ENCODE measurements at places on chromosomes 2 and 18.

DNA sequence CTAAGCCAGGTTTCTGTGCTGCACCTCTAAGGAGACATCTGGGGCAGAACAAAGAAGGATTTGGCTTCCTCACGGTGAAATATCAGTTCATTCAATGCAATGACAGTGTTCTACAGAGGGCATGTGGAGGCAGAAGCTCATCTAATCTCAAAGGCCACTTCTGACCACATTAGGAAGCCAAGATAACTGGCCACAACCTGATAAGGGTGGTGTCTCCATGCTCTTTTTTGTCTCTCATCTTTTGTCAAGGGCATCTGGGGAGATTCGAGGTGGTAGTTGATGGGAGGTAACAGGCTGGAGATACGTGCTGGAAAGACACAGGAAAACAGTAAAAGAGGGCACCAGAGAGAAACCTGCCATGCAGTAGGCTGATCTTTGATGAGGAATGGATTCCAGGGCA lies 303.9 kb downstream of the LRATD1 start:
- no peak for DNase-seq

GRCh38 chr2:128467321-128467969 lies 148.8 kb upstream of the HS6ST1 start:
- DNase-seq: no peak

DNA sequence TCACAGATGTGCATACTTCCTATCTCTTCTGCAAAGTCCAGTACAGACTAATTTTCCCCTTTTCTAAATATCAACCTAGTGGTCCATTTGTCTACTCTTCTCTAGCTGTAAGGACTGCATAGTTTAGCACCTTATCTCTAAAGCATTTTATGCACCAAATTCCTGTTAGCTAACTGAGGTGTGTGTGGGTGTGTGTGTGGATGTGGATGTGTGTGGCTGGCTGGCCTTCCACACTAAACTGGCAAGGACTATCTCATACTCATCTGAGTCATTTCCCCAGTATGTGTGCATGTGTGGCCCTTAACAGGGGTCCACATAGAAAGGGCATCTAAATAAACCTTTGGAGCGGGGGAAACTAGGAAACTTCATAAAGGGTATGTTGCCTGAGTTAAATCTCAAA lies 139.6 kb downstream of the TTC32 start:
- DNase-seq: no peak

GRCh38 chr2:52312486-52312885 lies 1280.6 kb upstream of the NRXN1 start:
- no peak for DNase-seq

- DNase-seq: no peak
Measured at GRCh38 chr18:55878224-55878623, 290.2 kb upstream of the TCF4 start.

DNA sequence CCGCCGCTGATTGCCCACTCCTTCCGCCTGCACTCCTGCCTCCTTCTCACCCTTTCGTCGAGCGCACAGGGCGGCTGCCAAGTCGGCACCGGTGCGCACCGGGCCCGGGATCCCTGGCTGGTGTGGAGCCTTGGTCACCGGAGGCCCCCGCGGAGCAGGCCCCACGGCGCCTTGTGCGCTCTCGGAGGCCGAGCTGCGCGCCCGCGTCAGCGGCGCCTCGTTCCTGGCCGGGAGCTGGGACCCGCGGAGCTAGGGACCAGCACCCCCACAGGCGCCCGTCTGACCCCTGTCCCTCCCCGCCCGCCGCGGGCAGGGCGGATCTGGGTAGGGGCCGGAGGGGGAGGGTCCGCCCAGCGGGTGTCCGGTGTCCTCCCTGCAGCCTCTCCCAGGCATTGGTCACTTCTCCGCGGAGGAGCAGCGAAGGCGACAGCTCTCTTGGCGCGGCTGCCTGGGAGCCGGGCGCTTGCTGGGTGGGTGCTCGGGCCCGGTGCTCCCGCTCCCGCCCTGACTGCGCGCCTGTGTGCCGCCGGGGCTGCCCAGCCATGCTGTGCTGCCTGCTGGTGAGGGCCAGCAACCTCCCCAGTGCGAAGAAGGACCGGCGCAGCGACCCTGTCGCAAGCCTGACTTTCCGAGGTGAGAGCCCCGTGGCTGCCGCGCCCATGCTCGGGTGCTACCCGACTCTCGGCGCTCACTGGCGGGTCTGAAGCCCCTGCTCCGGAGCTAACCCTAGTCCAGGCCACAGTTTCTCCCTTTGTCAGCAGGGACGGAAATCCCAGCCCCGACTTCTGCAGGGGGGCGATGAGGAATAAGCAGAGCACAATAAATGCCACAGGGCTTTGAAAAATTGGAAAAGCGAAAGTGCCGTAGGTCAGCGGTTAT lies 13.2 kb downstream of the DYSF start:
- DNase-seq: no peak

DNA sequence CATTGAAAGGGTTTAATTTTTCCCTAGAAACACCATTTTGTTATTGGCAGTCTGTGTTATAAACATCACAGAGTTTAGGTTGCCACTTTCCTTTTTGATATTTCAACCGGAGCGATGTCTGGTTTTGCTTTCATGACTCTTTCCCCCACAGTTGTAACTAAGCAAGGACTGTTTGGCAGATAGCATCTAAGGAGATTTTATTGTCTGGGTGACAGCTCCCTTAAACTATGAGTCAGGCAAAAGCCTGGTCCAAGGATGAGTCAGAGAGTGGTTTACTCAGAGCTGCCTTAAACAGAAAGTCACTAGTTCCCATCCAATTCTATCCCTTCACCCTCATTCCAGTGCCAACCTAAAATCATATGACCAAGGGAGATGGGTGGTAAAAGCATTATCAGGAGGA lies 341.6 kb upstream of the VWC2L start:
- no peak for DNase-seq

GRCh38 chr2:45897842-45898241 lies 246.4 kb downstream of the PRKCE start:
- no peak for DNase-seq

DNA sequence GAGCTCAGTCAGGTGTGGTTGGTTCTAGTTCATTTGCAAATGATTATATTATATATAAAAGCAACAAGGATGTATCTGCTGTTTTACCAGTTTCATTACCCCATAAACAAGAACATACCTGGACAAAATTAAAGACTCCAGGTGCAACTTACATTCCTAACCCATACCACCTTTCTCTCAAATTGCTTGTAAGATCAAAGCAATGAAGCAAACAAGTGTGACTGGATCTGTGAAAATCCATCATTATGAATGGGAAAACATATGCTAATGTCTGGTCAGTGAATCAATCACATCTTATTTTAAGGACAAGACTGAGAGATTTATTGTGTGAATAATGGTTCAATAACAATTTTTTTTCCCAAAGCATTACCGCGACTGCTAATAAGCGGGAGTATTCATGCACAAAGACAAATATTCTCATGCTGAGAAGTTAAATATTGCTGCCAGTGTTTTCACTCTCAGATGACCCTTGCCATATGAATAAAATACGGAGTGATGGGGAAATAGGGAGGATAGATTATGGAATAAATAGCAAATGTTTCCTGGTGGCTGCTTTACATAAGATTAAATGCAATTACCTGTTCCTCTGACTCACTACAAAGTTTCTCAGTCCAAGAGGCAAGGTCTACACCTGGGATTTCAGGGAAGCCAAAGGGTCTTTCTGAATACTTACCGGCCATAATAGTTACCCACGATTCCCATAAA lies 59.3 kb downstream of the WDR75 start:
- no peak for DNase-seq

DNA sequence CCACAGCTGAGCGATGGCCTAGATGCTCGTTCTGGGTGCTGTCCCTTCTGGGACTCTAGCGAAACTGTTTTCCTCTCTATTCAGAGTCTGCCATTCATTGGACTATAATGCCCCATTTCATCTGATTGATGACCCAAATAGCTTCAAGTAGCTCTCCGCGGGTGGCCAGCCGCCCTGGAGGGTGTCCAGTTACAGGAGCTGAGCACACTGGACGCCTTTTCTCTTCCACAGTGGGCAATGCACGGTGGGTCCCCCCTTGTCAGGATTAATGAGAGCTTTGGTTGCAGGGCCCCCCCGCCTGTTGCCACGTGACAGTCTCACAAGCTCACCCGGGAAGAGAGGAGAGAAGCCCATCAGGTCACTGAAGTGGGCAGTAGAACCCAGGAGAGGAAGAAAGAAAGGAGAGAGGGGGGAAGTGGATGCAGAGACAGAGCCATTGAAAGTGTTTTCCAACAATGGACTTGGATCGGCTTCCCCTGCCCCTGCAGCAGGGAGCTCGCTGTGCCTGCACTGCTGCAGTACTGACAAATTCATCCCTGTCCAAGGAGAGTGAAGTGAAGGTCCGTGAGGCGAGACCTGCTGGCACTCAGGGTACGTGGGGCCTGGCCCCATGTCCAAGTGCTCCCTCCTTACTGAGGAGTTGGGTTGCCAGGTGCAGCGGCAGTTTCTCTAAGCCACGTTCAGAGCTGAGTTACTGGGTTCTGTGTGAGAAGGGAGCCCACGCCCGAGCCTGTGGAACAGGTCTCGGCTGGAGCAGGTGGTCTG lies 44.8 kb downstream of the DIPK1C start:
- DNase-seq: no peak

GRCh38 chr2:67289921-67290371 lies 107.2 kb upstream of the ETAA1 start:
- DNase-seq: no peak

DNA sequence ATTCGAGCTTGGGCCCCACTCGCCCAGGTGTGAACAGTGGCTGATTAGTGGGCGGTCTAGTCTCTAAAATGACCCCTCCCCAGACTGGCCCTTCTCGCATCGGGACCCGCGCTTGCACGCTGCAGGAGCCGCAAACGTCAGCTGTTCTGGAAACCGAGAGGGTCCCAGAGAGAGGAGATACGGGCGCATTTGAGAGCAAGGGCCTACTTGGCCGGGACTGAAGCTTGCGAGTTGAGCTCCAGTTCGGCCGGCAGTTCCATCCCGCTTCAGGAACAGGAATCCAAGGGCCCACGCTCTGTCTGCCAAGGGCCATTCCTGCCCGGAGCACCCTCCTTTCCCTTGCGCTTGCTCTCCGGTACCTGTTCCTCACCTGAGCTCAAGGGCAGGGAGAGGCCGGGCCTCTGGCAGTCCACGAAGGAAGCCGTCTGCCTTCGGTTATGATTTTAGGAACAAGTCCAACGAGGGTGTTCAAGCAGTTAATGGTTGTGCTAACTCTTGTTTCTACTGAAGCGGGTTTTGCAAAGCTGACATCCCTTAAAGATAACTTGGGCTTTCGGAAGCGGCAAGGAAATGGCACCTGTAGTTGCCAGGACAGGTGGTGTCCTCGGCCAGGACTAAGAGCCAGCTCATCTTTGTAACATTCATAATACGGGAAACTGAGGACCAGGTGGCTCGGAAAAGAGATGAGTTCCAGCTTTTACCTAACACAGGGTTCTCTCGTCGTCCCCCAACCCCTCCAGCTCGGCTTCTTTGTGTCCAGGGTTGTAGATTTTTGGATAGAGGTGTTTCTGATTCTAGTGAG lies 3.9 kb upstream of the DLX1 start:
- peak; percentile 27 for DNase-seq

- DNase-seq: no peak
Measured at GRCh38 chr2:148887350-148888002, 12.4 kb downstream of the KIF5C start.

- no peak for DNase-seq
Measured at GRCh38 chr2:238898534-238899281, 50.8 kb downstream of the TWIST2 start.

DNA sequence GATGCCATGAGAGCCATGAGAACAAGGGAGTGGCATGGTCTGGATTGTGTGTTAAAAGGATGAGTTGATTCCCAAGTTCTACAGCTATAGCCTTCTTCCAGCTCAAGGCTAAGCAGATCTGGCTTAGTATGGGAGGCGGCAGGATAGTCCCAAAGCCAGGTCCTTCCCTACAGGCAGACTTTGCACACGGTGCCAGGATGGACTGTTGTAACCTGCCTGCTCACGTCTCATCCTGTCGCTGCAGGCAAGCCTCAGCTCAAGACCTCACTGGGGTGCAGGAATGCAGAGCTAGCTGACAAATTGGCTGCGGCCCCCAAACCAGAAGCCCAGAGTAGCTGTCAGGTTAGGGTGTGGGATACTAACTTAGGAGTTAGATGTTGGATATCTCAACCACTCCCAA lies 28.8 kb upstream of the IGFBP5 start:
- DNase-seq: no peak

- DNase-seq: no peak
Measured at GRCh38 chr2:20113986-20114938, 62.8 kb upstream of the LAPTM4A start.

DNA sequence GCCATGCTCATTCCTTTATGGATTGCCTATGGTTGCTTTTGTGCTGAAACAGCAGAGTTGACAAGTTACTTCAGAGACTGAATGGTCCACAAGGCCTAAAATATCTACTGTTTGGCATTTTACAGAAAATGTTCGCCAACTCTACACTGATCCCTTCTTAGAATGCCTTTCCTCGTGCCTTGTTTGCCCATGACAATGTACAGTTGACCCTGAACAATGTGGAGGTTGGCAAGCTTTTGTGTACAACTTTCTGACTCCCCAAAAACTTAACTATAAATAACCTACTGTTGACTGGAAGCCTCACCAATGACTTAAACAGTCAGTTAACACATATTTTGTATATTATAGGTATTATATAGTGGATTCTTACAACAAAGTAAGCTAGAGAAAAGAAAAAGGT lies 361.4 kb downstream of the EPHA4 start:
- no peak for DNase-seq

DNA sequence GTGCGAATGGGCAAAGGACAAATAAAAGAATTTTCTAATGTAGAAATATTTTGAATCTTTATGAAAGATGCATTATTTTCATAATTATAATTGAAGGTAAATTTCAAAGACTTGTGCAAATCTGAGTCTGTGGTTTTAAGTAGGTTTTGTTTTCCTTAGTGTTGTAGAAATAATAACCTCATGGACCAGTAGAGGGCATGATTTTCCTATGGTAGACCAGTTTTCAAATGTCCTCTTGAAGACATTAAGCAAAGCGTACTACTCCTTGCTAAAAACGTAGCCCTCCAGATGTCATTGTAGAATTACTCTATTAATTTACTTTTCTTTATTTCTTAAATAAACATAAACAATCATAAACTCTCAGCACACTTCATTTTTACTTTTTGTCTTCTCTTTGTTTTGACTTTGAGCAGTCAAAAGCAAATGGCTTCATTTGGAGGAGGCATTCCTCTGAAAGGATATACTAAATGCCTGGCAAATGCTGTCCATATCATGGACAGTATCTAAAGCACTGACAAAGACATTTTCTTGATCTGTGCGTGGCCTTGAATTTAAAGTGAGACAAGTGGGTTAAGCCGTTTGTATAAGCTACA lies 85.8 kb upstream of the FAM237A start:
- no peak for DNase-seq

DNA sequence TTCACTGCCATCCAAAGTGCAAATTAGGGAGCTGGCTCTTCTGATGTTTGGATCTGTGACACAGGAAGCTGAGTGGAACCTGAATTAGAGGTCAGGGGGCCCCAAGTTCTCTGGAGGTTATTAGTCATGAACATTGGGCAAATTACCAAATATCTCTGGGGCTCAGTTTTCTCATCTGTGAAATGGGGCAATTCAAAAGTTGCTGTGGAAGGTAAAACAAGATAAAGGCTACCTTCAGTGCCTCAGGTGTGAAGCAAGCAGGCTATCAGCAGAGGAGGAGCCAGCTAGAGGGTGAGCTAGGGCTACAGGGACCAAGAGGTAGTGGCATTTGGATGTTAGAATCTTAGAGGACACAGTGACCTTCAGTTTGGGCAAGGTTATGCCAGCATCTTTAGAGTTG lies 89.4 kb upstream of the FAM136A start:
- DNase-seq: no peak

Data from activated T-cell treated with anti-CD3 and anti-CD28 coated beads, Interleukin-2, amount 50 U/mL, for 1 hour (primary cell).